Umbilical cord (tissue), 2 donors: ENCODE measurements at places on chromosomes 2 and 18.
A peak's percentile ranks its signal among the peaks of the same experiment; 100 is the strongest.

- peak; percentile 73 for DNase-seq
Observed at GRCh38 chr18:9613550-9614400, 584 bp downstream of the PPP4R1 start.

GRCh38 chr18:22856870-22857269, 76.3 kb upstream of the RBBP8 start:
- DNase-seq = peak; percentile 72

- DNase-seq = no peak
Observed at GRCh38 chr18:49447810-49448745, 12.4 kb downstream of the DYM start.

DNA sequence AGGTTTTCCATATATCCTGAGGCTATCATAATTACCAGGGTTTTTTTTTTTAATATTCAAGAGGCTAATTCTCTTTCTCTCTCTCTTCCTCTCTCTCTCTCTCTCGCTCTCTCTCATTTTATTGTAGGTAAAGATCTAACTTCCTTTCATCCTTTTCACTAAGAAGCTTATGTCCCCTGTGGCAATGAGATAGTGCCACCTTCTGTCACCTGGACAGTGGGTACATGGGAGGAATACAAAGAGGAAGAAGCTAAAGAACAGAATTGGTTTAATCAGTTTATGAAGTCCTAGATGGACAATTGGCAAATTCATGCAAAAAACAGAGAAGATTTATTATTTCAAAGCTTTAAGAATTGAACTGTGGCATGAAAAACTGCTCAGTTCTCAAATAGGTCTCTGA, 1582.3 kb upstream of the TMEFF2 start:
- no peak for DNase-seq

DNA sequence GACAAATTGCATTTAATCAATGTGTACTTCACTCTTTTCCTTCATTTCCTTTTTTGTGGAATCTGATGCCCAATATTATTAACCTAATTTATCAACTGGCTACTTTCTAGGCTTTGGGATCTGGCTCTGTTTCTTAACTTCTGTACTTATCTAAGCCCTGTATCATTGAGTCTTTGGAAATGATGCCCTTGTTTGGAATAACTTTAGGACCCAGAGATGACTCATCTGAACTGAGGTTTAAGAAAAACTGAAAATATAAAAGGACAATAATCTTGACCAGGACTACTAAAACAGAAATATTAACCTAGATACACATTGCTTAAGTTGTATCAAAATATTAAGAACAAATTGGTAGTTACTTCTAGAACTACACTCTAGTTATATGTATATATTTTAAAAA, 600.8 kb downstream of the CPS1 start:
- DNase-seq = peak; percentile 5

GRCh38 chr2:166891727-166892126, 3.4 kb downstream of the XIRP2 start:
- no peak for DNase-seq

DNA sequence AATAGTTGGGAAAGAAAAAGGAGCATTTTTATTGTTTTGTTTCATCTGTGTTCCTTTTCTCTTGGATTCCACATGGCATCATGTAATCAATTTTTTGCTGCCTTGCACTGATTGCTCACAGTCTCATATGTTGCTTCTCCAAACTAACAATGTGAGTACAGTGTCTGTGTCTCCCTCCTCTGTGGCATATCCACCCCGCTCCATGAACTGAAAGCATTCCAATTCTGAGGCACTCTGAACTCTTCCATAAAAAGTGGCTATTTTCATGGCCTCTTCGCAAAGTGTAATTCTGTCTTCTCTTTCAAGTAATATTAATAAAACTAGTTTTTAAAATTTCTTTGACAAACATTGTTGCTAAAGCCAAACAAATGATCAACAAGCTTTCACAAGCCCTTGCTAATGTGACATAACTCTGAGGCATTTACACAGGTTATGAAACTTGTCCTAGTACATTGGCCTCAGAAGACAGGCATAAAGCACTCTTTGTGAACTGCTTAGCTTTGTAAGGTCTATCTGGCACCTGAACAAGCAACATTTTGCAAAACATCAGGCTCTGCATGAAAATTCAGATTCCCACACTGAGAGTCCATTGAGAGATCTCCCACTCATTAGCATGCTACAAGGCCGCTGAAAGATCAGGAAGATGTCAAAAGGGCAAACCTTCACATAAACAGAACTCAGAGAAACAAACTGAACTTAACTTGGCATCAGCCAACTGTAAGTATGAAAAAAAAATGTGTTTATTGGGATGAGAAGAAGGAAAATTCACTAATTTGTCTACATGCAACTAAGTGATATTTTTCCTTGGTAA, 33.0 kb downstream of the GPR75 start:
- no peak for DNase-seq
